ENCODE measurements at places on chromosomes 4 and X. TPM values are rescaled to one million over a fixed set of nuclear protein-coding genes. Genes with fewer than 3 reads are reported as not detected.
A peak's percentile ranks its signal among the peaks of the same experiment; 100 is the strongest.

DNA sequence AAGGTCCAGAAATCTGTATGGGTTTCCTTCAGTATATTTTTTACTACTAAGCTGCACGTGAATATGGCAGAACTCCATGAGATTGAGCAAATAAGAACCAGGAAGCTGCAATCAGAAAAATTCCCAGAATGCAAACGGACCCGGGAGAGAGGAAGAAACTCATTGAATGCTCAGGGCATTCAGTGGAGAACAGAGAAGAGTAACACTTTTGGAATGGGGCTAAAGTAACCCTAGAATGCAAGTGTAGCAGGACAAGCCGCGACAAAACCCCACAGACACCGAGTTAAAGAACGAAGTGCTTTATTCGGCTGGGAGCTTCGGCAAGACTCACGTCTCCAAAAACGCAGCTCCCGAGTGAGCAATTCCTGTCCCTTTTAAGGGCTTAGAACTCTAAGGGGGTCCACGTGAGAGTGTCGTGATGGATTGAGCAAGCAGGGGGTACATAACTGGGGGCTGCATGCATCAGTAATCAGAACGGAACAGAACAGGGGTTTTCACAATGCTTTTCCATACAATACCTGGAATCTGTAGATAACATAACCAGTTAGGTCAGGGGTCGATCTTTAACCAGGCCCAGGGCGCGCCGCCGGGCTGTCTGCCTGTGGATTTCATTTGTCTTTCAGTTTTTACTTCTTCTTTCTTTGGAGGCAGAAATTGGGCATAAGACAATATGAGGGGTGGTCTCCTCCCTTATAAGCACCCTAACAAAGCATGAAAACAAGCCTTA lies 56.4 kb downstream of the RAB28 start:
- DNase-seq, result no peak

DNA sequence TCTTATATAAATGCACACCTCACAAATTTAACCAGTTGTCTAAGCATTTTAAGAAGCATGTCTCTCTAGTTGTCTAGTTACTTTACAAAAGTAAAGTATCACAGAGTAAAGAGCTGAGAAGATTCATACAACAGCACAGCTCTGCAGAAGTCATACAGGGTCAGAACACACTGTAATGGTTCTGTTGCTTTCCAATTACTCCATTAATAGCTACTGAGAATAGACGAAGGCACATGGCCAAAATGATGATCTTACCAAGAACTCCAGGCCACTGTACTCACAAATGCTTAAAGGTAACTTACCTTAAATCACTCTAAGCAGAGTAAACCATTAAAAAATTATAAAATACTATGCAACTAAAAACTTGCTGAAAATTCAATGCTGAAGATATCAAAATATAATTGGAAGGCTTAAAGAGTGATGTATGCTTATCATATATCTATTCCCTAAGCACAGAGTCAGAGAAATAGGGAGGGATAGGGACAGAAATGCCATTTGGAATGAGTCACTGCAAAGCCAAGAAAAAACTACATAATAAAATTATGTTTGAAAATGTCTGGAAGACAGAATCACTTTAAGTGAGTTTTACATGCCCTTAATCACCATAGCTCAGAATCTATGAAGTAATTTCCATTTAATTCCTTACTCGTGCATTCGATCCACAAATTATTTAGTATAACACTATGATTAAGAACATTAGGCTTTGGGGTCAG lies 71.0 kb downstream of the DDX60L start:
- DNase-seq, result no peak

DNA sequence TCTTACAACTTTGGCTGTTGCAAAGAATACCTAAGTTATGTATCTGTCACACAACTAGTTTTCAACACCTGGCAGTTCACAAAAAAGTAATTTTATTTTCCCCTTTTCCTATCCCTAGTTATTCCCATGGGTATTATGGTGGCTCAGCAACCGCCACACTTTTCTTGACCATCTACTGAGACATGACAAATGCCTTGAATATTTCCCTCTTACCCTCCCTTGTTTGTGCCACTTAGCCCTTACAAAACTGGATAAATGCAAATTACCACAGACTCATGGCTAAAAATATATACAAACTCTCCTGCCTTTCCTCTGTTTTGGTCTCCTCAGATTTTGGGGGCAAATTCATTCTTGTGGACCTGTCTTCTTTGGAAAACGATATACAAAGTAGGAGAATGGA lies 72.1 kb downstream of the AMOT start:
- DNase-seq, result no peak

DNA sequence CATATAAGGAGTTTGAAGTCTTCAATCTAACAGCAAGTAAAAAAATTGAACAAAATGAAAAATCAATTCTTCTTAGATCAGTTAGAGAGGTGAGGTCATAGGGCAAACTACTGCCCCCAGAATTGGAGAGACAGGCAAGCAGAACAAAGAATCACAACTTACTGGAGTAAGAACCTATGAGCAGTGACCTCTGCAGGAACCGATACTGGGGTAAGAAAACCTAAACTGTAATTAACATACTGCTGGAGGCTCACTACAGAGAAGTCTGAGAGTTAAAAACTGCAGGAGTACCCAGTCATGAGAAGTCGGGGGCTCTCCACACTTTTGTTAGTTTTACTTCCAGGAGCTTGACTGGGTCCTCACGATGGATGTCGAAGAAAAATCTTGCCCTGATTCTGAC lies 16.0 kb downstream of the CLDN22 start:
- no peak for DNase-seq

GRCh38 chrX:24979081-24979480 lies 36.7 kb downstream of the ARX start:
- no peak for DNase-seq

DNA sequence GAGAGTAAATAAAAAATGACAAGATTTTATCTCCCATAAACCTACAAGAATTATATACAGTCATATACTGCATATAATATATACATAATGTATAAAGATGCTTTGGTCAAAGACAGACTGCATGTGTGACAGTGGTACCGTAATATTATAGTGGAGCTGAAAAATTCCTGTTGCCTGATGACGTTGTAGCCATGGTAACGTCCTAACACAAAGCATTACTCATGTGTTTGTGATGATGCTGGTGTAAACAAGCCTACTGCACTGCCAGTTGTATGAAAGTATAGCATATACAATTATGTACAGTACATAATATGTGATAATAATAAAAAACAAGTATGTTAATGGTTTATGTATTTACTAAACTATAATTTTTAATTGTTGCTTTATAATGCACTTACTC lies 245.2 kb upstream of the CENPE start:
- DNase-seq, result no peak

- DNase-seq, result no peak
Observed at GRCh38 chrX:126770179-126770578, 49.4 kb upstream of the PRR32 start.

- DNase-seq, result no peak
Observed at GRCh38 chr4:82737354-82737753, 61.2 kb downstream of the SCD5 start.

DNA sequence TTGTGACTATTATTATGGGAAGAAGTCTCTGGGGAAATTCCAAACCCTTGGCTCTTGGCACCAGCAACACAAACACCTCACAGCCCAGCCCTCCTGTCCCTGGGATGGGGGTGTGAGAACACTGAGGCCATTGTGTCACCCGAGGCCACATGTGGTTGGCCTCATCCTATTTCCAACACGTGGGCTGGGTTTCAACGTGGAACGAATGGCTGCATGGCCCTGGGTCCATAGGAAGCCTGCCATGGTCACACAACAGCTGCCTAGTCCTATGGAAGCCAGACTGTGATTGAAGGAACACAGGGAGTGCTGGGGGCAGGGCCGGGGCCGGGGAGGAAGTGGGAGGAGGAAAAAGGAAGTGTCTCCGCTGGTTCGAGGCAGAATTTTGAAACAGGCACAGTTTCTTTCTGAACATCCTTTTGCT lies 10.0 kb downstream of the CLCN4 start:
- no peak for DNase-seq

GRCh38 chr4:138851391-138852335 lies 163.9 kb upstream of the NOCT start:
- DNase-seq, result no peak

- DNase-seq, result no peak
Observed at GRCh38 chr4:3019145-3019846, 55.0 kb downstream of the HTT-AS start.

- peak; percentile 39 for DNase-seq
Observed at GRCh38 chrX:133838761-133839676, 146.4 kb downstream of the GPC3 start.

DNA sequence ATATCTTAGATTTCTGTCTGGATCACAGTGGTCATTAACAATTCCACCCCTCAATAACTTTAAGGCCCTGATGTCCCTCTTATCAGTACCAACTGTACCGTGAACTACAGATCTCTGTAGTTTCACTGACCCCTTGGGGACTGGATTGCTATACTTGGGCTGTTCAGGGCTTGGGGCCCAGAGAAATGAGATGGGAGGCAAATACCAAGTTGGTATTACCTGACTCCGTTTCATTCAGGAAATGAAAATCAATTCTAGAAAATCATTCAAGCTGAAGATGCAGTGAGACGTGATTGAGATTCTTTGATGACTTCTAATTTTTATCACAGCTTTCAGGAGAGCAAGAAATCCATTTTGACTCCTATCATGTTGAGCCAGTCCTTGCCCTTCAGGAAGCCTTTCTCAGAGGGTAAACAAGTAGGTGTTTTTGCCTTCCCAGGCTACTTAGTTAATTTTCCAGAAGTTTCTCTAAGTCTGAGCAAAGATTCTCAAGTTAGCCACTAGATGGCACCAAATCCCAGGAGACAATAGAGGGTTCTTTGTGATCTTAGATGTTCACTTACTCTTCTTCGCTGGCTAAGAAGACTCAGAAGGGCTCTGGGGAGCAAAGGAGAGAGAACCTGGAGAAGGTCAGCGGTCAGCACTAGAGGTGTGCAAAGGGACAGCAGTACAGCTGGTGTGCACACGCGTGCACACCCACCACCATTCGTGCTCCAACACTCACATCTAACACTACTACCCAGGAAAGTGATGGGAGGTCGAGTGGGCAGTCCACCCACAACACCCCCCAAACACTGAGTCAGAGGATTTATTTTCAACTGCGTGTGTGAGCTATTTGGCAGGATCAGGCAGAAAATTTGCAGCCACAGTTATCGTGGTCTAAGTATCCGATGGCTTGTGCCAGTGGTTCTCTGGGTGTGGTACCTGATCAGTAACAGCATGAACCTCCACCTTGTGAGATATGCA lies 7.4 kb downstream of the HNRNPH2 start:
- DNase-seq, result peak; percentile 76

HELT gene
- not detected for total RNA-seq

RHOXF1 gene
- total RNA-seq, result 0.42 TPM

CXorf49 gene
- 2.2 TPM for total RNA-seq

ARR3 gene
- total RNA-seq, result not detected

TENM3 gene
- total RNA-seq, result 9.5 TPM

FAM9C gene
- total RNA-seq, result not detected

FDCSP gene
- total RNA-seq, result 7.4 TPM
